BE2C (cell line): ENCODE measurements at places on chromosomes 13 and 19.

DNA sequence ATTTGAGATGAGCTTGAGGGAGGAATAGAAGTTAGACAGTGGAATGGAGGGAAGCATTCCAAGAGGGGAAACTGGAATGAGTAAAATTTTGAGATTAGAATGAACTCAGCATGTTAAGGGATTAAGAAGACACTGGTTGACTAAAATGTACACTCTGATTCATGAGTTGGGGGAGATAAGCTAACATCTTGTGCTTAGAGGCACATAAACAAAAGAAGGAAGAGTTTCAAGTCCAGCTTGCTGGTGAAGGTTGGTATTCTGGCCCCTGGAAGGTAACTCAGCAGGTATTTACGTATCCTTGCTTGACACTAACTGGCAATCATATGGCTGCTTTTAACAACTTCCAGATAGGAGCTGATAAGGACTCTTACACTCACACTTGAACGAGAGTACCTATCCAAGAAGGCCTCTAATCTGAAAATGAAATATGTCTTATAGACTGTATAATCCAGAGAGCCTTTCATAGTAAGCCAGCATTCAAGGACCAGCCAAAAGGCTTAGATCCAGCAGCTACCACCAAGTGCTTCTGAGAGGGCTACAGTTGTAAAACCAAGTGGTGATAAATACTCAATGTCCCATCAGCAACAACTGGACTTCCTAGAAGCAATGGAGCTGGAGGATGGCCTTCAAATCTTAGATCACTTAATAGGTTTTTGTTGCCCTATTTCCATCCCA, 149.7 kb upstream of the SERP2 start:
- no peak for DNase-seq

DNA sequence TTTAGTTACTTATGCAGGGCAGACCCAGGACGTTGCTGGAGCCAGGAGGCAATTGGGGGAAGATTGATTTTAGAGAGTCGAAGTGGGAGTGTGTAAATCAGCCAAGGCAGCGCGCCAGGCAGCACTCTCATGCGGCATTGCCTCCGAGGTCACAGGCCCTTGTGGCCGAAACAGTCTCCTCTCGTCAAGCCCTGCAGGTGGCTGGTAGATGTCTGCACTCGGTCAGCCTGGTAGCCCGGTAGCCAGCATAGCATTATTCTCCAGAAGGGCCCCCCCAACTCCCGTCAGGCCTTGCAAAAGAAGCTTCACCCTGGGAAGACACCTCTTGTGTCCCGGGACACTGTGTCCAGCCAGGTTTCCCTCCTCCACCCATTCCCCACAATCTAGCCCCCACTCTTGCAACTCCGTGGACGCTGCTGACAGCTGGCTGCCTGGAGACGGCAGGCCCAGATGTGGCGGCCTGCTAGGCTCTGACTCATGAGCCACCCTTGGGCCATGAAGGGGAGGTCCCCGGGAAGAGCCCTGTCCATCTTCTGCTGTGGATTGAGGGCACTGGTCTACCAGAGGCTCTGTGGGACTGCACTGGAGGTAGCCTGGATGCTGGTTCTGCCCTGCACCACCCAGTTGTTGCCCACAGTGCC, 2.6 kb upstream of the PEPD start:
- no peak for DNase-seq

DNA sequence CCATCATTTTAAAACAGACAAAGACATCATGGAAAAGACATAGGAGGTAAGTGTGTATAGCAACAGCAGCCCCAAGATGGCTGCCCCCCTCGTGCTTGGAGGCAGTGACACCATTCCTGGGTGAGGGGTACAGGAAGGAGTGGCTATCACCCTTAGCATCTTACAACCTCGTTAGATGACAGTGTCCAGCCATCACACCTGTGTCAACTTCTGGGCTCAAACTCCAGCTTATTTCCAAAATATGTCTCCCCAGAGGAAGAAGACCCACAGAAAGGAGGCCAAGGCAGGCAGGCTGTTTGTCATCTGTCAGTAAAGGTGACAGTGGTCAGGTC, 27.5 kb downstream of the EPS15L1 start:
- no peak for DNase-seq

DNA sequence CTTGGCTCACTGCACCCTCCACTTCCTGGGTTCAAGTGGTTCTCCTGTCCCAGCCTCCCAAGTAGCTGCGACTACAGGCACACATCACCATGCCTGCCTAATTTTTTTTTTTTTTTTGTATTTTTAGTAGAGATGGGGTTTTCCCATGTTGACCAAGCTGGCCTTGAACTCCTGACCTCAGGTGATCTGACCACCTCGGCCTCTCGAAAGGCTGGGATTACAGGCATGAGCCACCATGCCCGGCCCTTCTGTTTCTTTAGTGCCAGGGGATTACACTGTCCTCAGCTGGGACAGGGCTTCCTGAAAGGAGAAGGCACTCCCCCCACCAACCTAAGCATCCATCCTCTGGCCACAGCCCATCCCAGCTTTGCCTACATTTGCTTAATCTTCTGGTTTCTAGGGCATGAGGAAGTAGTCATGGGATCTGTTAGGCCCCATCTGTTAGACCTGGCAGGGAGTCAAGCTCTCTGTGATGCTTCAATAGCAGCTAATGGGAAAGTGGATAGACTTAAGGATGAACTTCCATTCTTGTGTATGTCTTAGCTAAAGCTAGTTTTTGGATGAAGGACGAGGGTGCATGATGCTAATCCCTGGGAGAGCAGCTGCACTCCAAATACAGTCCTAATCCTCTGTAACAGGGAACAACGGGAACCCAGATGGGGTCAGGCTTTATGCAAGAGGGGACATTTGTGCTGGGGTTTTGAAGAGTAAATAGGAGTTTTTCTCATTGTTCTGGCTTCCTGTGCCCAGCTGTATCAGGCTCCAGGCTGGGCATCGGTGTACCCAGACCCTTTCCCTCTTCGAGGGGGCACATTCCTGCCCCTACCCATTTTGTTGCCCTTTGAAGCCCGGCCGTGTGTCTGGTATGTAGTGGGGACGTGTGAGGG, 2.6 kb downstream of the VAV1 start:
- DNase-seq: no peak

- no peak for DNase-seq
Observed at GRCh38 chr19:30116984-30117555, 175.0 kb downstream of the URI1 start.
